Common myeloid progenitor, CD34-positive (primary cell): ENCODE measurements at places on chromosomes 1 and 21.
A peak's percentile ranks its signal among the peaks of the same experiment; 100 is the strongest.

GRCh38 chr1:43396059-43396458 lies 6.4 kb downstream of the SZT2 start:
- H3K27ac ChIP-seq = no peak overlapping the region
- no peak overlapping the region for H3K4me3 ChIP-seq
- no peaks in the 10 kb centered on the region for H3K4me1 ChIP-seq

DNA sequence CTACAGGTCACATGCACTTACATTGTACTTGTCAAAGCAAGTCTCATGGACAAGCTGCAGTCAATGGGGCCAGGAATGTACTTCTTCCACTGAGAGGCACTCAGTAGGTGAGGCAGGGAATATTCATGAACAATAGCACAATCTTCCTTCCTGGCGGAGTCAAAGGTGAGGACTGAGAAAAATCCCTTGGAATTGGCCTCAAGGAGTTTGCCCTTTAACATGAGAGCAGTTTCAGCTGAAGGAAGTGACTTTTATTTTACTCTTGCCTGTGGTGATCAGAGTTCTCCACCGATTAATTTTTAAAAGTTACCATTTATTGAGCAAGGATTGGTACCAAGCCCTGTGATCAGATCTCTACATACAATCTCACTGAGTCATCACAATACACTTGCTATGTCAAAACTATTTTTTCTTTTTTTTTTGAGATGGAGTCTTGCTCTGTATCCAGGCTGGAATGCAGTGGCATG lies 11.2 kb upstream of the AK2 start:
- no peaks in the 10 kb centered on the region for H3K27me3 ChIP-seq
- H3K4me3 ChIP-seq = no peak overlapping the region
- no peak for DNase-seq
- no peaks in the 10 kb centered on the region for H3K36me3 ChIP-seq

- no peak overlapping the region for H3K27ac ChIP-seq
- H3K4me3 ChIP-seq = no peak overlapping the region
- H3K4me1 ChIP-seq = no peaks in the 10 kb centered on the region
- peaks cover 11% of the 10 kb centered on the region for H3K27me3 ChIP-seq
- H3K36me3 ChIP-seq = no peaks in the 10 kb centered on the region
These were observed 51.3 kb upstream of the LRRN2 start for GRCh38 chr1:204736836-204737235.

- DNase-seq = no peak
- H3K27me3 ChIP-seq = no peaks in the 10 kb centered on the region
- no peaks in the 10 kb centered on the region for H3K4me1 ChIP-seq
- H3K27ac ChIP-seq = no peak overlapping the region
- H3K36me3 ChIP-seq = no peaks in the 10 kb centered on the region
These were observed 59.8 kb downstream of the LPAR3 start for GRCh38 chr1:84833194-84833593.

DNA sequence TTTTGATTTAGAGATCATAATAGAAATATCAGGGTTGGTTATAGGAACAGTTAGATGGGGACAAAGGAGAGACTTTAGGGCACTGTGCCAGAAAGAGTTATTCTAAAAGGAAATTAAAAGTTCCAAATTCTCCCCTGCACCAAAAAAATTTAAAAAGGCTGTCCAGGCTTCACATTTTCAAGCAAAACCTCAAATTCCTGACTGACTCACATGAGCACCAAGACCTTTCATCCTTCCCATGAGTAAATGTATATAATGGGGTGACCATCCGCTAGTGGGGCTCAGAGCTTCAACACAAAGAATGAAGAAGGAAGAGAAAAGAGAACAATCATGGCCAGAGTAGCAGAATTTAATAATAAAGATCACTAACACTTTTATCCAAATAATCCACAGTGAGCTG lies 131.6 kb upstream of the MROH9 start:
- no peaks in the 10 kb centered on the region for H3K36me3 ChIP-seq
- H3K27me3 ChIP-seq = no peaks in the 10 kb centered on the region
- no peak for DNase-seq
- no peak overlapping the region for H3K4me3 ChIP-seq
- no peaks in the 10 kb centered on the region for H3K4me1 ChIP-seq

DNA sequence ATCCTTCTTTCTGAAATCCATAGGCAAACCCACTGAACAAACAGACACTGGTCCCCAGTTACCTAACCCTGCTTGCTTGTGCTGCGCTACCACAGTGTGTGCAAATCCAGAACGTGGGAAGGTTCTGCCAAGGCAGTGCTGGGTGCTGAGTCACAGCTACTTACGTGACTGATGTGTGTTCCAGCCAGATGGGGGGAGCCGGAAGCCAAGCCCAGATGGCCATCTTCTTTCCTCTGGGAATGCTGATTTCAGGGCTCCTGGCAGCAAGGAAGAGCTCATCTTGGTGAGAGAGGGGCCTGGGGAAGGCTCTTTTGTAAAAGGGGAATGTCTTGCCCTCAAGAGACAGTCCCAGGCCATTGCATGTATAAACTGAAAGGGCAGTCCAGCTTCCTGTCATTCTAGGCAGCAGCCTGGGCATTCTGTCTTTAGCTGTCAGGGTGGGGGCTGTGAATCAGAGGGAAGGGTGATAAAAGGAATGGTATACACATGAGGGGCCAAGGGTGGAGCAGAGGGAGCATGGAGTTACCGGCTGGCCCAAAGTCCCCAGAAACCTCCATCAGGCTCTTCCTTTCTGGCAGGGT lies 54.1 kb downstream of the CD46 start:
- DNase-seq = peak; percentile 51
- H3K27me3 ChIP-seq = no peaks in the 10 kb centered on the region
- no peak overlapping the region for H3K4me3 ChIP-seq

GRCh38 chr1:99279525-99279924 lies 15.2 kb downstream of the PLPPR4 start:
- no peak overlapping the region for H3K4me3 ChIP-seq
- no peaks in the 10 kb centered on the region for H3K27me3 ChIP-seq
- no peaks in the 10 kb centered on the region for H3K4me1 ChIP-seq
- no peak overlapping the region for H3K27ac ChIP-seq
- no peaks in the 10 kb centered on the region for H3K36me3 ChIP-seq

DNA sequence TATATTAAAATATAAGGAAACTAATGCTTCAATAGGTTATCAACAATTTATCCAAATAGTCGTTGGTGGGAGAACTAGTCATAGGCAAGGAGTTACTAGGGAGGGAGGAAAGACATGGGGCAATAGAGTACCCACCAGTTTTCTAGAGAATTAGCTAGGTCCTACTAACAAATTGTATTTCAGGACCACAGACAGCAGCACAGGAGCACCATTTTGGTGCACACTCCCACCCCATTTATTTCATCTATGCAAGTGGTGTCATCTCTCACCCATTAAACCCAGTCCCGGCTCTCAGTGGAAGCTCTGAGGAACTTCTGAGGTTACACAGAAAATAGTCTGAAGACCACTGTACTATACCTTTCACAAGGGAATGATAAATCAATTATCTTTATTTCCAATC lies 89.0 kb upstream of the BCAR3 start:
- H3K4me1 ChIP-seq = peaks cover 11% of the 10 kb centered on the region
- no peaks in the 10 kb centered on the region for H3K36me3 ChIP-seq
- H3K4me3 ChIP-seq = no peak overlapping the region
- DNase-seq = no peak
- no peak overlapping the region for H3K27ac ChIP-seq
- H3K27me3 ChIP-seq = no peaks in the 10 kb centered on the region

DNA sequence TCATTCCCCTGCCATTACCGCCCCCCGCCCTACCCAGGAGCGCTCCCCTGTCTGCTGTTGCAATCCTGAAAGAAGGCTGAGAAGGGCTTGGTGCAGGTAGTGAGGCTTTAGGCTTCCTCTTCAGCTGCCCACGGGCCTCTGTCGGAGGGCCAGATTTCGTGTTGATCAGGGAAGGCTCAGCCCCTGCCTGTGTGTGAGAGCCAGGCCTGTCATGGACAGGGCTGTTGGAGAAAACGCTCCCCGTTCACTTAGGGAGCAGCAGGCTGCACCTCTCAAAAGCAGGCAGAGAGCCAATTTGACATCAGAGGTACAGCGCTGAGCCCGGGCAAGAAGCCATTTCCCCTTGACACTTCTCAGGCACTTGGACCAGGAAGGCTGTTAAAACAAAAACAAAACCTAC lies 19.0 kb downstream of the TEX35 start:
- no peaks in the 10 kb centered on the region for H3K27me3 ChIP-seq
- no peak overlapping the region for H3K27ac ChIP-seq
- no peak overlapping the region for H3K4me3 ChIP-seq
- DNase-seq = no peak

GRCh38 chr1:211577819-211578639 lies 932 bp downstream of the SLC30A1 start:
- peaks cover 5% of the 10 kb centered on the region for H3K36me3 ChIP-seq
- peaks cover 18% of the 10 kb centered on the region for H3K4me1 ChIP-seq
- peak; percentile 67 for DNase-seq
- no peaks in the 10 kb centered on the region for H3K27me3 ChIP-seq
- H3K4me3 ChIP-seq = peak overlapping the region; percentile 91
- H3K27ac ChIP-seq = no peak overlapping the region

GRCh38 chr1:10283318-10283984 lies 73.1 kb downstream of the KIF1B start:
- peaks cover 11% of the 10 kb centered on the region for H3K36me3 ChIP-seq
- H3K4me3 ChIP-seq = no peak overlapping the region
- DNase-seq = no peak
- H3K4me1 ChIP-seq = no peaks in the 10 kb centered on the region

DNA sequence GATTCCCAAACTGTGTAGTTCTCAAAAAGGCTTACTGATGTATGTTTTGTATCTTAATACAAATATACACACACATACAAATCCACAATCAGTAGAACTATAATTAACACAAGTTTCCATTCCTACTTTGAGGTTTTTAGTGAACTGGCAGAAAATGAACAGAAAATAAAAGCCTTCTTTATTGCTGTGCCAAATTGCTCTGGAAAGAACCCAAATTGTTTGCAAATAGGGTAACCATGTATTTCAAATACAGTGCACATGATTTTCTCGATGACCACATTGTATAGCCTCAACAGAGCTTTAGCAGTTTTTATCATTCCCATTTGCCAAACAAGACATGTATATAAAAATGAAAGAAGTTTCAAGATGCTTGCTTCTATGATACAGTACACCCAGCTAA lies 173.3 kb downstream of the COL24A1 start:
- H3K27me3 ChIP-seq = no peaks in the 10 kb centered on the region
- peaks cover 9% of the 10 kb centered on the region for H3K36me3 ChIP-seq
- no peak for DNase-seq
- H3K4me3 ChIP-seq = no peak overlapping the region

GRCh38 chr1:226404063-226404903 lies 3.6 kb downstream of the PARP1 start:
- H3K36me3 ChIP-seq = peaks cover 35% of the 10 kb centered on the region

DNA sequence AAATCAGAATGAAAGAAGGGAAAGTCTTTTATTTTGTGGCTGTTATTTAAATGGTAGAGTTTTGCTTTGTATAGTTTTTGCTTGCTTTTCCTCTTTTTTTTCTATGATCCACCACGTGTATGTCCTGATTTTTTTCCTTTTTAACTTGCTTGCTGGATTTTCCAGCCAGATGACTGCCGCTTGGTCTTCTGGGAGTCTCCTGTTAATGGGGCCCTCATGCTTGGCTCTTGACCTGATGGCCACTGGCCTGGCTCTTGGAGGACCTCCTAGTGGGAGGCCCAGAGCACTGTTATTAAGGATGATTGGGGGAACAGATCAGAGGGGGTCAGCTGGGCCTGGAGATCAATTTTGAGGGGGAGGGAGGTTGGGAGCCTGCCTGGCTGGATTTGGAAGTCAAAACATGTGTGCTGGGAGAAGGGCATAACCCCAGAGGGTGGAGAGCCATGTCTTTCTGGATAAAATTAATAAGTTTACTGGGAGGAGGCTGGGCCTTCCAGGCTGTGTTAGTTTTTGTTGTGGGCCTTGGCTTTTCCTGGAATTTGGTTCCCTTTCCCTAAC lies 1.2 kb downstream of the FGGY start:
- no peaks in the 10 kb centered on the region for H3K27me3 ChIP-seq
- H3K4me3 ChIP-seq = no peak overlapping the region
- peaks cover 11% of the 10 kb centered on the region for H3K4me1 ChIP-seq
- no peak overlapping the region for H3K27ac ChIP-seq
- H3K36me3 ChIP-seq = peaks cover 2% of the 10 kb centered on the region
- no peak for DNase-seq

DNA sequence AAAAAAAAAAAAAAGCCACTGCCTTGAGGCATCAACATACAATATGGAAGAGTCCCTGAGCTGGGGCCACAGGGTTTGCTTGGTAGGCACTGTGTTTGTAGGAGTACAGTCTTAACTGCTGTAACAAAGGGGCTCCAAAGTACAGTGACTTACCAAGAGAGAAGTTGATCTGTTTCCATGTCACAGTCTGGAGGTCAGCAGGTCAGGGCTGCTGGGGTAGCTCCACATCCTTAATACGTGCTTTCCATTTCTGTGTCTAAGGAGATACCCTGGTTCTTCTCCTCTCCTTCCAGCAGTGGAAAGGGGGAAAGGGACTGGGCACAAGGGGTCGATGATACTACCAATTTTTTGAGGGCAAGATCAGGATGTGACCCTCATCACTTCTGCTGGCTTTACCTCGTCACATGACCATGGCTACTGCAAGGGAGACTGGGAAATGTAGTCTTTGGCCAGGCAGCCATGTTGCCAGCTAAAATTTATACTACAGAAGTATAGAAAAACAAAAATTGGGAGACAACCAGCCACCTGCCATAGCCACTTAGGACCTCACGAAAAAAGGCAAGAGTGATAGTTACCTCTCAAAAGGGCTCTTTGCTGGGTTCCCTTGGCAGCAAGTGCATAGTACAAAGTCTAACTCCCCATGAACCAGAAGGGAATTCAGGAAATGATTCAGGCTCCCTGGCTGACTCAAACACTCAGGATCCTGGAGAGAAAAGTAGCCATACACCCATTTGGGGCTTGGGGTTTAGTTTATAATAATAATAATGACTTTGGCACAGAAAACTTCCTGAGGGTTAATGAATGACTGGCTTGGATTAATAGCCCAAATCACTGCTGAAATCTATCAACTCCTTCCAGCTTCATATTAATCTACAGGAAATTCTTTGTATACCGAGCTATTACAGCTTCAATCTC lies 52.7 kb upstream of the ATP5PO start:
- no peak overlapping the region for H3K27ac ChIP-seq
- no peaks in the 10 kb centered on the region for H3K36me3 ChIP-seq
- peak; percentile 38 for DNase-seq
- H3K4me3 ChIP-seq = no peak overlapping the region
- no peaks in the 10 kb centered on the region for H3K27me3 ChIP-seq
